Fibroblast of skin of left biceps (primary cell): ENCODE measurements at places on chromosomes 4 and X.

GRCh38 chr4:122508083-122508482 lies 51.6 kb upstream of the IL2 start:
- no peak for DNase-seq

DNA sequence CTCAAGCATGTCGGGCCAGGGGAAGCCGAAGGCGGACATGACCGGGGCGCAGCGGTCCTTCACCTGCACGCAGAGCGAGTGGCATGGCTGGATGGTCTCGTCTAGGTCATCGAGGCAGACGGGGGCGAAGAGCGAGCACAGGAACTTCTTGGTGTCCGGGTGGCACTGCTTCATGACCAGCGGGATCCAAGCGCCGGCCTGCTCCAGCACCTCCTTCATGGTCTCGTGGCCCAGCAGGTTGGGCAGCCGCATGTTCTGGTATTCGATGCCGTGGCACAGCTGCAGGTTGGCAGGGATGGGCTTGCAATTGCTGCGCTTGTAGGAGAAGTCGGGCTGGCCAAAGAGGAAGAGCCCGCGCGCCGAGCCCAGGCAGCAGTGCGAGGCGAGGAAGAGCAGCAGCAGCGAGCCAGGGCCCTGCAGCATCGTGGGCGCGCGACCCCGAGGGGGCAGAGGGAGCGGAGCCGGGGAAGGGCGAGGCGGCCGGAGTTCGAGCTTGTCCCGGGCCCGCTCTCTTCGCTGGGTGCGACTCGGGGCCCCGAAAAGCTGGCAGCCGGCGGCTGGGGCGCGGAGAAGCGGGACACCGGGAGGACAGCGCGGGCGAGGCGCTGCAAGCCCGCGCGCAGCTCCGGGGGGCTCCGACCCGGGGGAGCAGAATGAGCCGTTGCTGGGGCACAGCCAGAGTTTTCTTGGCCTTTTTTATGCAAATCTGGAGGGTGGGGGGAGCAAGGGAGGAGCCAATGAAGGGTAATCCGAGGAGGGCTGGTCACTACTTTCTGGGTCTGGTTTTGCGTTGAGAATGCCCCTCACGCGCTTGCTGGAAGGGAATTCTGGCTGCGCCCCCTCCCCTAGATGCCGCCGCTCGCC lies at the start of gene SFRP2:
Gene SFRP2, minus strand, starts transcription at position 671 of the 864 bp plus-strand sequence. Its CDS starts 248 bp downstream, at position 423.
- no peak for DNase-seq

DNA sequence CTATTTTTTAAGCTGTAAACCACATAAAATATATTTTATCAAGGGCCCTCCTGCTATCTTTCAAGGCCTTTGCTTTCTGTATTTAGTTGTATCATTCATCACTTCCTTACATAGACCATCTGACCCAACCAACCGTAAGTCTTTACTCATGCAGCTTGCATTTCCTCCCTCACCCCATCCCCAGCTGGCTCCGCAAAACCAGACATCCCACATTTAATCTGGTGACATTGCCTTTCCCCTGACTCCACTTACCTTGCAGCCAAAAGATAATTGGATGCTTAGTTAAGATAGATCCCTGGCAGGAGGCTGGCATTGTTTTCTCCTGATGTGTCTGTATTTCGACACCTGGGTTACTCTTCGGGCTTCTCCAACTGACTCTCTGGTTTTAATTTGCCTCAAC lies 183.7 kb upstream of the LDB2 start:
- DNase-seq, result peak; percentile 49

- DNase-seq, result no peak
These were observed 14.7 kb upstream of the ATP8A1 start for GRCh38 chr4:42671431-42672194.

GRCh38 chrX:74420196-74421035 lies 877 bp upstream of the SLC16A2 start:
- no peak for DNase-seq

DNA sequence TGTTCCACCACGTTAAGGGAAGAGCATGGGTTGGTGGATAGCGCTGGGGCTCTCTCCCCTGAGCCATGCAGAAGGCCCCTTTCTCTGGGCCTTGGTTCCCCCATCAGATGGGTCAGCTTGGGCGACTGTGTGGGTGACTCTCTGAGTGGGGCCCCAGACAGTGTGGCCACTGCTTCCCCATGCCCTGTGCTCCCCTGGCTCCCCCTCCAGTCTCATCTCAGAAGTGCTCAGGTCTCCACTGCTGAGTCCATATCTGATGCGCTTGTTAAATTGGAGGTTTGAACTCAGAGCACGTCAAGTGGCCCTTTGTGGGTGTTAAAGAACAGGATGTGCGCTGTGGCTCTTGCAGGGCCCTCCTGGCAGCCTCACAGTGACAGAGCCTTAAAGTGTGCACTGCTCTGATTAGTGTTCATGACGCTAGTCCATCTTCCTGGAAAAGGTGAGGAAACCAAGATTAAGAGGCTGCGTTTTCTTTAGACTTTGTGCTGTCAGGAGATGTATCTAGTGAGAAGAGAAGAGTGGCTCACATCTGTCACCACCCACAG lies 59.8 kb downstream of the NELFA start:
- no peak for DNase-seq

GRCh38 chr4:104896660-104897645 lies 249.7 kb upstream of the TET2 start:
- no peak for DNase-seq

GRCh38 chr4:5793514-5793913 lies 82.5 kb downstream of the EVC start:
- no peak for DNase-seq

- DNase-seq, result no peak
These were observed 41.6 kb downstream of the EVC start for GRCh38 chr4:5752376-5753184.

- DNase-seq, result no peak
These were observed 623.9 kb downstream of the CENPC start for GRCh38 chr4:66921433-66921832.

- DNase-seq, result no peak
These were observed 43.6 kb upstream of the UPRT start for GRCh38 chrX:75230296-75230695.

DNA sequence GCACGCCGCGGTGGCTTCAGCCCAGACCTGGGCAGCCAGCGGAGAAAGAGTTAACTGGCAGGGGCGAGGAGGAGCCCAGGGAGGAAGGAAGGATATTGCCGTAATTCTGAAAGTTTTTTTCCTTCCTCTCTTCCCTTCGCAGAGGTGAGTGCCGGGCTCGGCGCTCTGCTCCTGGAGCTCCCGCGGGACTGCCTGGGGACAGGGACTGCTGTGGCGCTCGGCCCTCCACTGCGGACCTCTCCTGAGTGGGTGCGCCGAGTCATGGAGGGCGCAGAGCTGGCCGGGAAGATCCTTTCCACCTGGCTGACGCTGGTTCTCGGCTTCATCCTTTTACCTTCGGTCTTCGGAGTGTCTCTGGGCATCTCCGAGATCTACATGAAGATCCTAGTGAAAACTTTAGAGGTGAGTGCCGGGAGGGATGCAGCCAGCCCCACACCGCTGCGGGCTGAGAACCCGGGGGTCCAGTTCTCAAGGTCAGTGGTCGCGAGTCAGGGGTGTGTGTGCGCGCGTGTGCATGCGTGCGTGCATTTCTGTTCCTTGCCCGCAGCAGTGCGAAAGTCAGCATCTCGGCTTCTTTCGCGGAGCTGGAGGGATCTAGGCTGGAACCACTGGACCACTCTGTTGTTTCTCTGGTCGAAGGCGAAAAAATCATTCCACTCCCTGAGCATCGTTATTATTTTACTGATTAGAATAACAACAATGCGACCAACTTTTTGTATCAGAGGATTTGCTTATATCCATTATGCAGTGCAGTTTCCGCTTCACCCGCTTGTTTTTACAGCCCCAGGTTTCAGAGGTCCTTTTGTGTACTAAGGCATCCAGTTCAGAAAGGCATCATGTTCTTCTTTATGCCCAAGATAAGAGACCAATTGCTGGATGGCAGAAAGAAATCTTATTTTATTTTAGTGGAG lies 709 bp downstream of the GPAT3 start:
- DNase-seq, result no peak

DNA sequence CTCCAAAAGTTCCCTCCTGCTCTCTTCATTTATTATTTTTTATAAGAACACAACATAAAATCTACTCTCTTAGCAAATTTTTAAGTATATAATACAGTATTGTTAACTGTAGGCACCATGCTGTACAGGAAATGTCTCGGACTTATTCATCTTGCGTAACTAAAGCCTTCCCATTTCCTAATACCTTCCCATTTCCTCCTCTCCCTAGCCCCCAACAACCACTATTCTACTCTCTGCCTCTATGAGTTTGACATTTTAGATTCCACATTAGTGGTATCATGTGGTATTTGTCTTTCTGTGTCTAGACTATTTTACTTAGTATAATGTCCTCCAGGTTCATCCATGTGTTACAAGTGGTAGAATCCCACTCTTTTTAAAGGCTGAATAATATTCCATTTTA lies 15.8 kb upstream of the SYTL4 start:
- DNase-seq, result no peak

GRCh38 chr4:121736735-121737351 lies 28.1 kb downstream of the SMIM43 start:
- DNase-seq, result peak; percentile 41

GRCh38 chr4:12178614-12179610 lies 750.2 kb upstream of the HS3ST1 start:
- no peak for DNase-seq

GRCh38 chrX:121154858-121155404 lies 107.5 kb downstream of the GLUD2 start:
- no peak for DNase-seq

DNA sequence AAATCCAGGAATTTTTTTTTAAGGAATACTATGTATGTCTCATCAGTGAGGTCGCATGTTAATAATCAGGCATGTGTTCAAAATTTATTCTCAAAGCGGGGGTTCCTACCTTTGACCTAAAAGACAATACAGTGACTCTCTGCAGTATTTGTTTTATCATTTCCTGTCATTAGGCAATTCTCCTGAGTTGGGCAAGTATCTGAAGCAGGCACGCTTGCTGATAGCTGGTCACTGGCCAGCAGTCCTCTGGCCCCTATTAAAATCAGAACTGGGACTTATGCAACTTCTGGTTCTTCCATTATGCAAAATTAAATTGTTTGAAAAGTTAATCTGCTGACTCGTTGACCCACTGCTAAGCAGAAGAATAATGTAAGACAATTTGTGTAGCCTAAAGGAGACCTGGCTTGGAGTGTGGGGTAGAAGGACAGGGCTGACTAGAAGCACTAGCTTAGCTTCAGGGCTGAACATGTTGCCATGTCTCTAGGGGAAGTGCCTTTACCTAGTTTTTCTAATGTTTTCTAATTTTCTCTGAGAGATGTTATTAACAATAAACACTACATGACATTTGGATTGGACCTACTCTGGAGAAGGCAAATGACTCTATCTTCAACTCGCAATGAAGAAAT lies 36.0 kb upstream of the GABRA2 start:
- DNase-seq, result no peak
